GOT3 (cell line): ENCODE measurements at places on chromosomes 11 and 22.

- DNase-seq = no peak
Observed at GRCh38 chr11:118448294-118448693, 12.0 kb downstream of the KMT2A start.

- no peak for DNase-seq
Observed at GRCh38 chr11:114816791-114817190, 138.5 kb downstream of the NXPE2 start.

DNA sequence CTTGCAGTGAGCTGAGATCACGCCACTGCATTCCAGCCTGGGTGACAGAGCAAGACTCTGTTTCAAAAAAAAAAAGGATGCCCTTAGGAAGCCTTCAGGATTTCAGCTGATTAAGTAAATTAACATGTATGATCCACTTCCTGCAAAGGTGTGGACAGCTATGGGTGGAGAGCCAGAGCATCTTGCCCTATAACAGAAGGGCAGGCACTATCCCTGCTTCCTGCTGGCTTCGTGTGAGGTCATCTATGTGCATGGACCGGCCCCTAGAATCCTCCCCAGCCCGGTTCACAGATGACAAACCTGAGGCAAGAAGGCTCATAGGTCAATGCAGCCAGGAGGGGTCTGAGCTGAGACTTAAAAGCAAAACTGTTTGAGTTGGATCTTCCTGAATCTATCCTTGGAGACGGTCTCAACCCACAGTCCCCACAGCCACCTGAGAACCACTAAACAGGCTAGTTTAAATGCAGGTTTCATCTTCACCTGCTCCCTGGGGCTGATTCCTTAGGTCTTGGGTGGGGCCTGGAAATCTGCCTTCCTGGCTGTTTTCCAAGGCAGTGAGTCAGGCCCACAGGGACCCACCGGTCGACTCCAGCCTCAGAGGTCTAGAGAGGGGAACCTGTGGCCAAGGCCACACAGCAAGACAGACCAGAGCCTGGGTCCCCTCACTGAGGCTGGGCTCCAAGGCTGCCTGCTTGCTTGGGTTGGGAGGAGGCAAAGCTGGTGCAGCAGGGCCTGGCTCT lies 55.2 kb upstream of the MPEG1 start:
- DNase-seq = no peak

DNA sequence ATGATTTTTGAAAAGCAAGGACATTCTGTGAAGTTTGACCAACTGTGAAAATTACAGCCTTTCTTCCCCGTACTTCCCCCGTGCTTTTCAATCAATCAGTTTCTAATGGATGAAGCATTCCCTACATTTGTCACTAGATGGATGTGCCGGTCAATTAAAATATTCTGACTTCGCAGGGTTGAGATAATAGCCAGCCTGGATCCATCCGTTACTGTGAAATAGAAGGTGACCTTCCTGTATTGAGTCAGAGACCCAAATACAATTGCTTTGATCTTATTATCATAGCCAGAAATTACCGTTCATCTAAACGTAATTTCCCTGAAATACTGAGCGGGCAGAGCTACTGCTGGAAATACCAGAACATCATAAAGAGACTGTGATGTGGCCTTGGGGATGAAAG lies 21.1 kb upstream of the PARVB start:
- no peak for DNase-seq

DNA sequence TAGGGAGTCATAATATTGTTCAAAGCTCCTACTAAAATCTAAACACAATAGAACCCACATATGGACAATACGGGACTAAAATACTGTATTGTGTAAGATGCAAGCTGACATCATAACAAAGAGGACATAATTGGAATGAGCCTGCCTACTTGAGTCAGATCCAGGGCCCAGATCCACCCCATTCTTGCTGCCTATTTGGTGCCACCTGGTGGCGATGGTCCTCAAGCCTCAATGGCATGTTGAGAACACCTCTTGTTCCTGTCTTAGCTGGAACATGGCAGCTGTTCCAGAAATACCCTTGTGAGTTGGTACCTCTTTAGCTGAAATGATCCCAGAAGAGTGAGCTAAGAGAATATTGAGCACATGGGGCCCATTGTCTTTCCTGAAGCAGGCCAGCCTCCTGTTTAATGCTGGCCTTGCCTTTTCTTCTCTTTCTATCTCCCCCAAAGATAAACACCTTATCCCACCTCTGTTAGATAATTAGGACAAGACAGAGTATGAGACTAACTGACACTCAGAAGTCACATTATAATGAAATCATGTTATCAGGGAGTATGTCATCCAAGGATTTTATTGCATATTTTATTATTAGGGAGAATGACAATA lies 680.9 kb upstream of the ANO5 start:
- no peak for DNase-seq

- no peak for DNase-seq
Observed at GRCh38 chr11:36398231-36398953, 102.3 kb downstream of the PRR5L start.

DNA sequence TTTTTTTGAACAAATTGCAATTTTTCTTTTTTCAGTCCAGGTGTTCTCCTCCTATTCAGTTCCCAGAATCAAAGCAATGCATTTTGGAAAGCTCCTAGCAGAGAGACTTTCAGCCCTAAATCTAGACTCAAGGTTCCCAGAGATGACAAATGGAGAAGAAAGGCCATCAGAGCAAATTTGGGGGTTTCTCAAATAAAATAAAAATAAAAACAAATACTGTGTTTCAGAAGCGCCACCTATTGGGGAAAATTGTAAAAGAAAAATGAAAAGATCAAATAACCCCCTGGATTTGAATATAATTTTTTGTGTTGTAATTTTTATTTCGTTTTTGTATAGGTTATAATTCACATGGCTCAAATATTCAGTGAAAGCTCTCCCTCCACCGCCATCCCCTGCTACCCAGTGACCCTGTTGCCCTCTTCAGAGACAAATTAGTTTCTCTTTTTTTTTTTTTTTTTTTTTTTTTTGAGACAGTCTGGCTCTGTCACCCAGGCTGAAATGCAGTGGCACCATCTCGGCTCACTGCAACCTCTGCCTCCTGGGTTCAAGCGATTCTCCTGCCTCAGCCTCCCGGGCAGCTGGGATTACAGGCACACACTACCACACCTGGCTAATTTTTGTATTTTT lies 6.2 kb upstream of the UBE4A start:
- DNase-seq = no peak

DNA sequence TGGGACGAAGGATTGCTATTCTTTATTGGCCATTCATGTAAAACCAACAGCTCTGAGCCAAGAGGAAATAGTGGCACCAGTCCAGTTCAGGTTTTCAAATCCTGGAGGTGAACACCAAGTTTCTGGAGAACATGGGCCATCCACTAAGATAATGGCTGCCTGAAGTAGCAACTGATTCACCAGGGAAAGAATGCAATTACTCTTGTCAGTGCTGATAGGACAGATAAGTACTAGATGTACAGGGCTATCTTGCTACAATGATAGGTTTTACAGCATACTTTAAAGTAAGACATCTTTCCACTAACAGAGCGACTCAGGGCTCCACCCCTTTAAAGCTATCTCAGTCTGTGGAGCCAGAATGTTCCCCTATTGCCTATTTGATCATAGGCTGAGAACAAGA lies 36.8 kb upstream of the APOA1 start:
- no peak for DNase-seq

GRCh38 chr22:17303840-17304779 lies 65.2 kb upstream of the CECR2 start:
- DNase-seq = no peak

- DNase-seq = no peak
Observed at GRCh38 chr11:70313945-70314344, 43.5 kb downstream of the PPFIA1 start.

GRCh38 chr11:104852811-104853210 lies 45.4 kb downstream of the CASP12 start:
- DNase-seq = no peak

DNA sequence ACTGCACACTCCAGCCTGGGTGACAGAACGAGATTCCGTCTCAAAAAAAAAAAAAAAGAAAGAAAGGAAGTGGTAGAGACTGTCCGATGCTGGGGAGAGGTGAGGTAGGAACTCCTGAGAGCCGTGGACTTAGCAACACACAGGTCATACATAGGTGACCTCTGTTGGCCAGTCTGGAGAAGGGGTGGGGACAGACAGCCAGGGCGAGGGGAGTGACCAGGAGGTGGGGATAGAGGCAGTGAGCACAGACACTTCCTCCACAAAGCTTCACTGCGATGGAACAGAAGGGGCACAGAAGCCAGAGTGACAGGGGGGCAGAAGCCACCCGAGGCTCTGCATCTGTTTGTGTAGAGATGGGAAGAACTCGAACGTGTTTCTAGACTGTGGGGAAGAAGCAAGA lies 47.1 kb downstream of the MYH9 start:
- DNase-seq = no peak

DNA sequence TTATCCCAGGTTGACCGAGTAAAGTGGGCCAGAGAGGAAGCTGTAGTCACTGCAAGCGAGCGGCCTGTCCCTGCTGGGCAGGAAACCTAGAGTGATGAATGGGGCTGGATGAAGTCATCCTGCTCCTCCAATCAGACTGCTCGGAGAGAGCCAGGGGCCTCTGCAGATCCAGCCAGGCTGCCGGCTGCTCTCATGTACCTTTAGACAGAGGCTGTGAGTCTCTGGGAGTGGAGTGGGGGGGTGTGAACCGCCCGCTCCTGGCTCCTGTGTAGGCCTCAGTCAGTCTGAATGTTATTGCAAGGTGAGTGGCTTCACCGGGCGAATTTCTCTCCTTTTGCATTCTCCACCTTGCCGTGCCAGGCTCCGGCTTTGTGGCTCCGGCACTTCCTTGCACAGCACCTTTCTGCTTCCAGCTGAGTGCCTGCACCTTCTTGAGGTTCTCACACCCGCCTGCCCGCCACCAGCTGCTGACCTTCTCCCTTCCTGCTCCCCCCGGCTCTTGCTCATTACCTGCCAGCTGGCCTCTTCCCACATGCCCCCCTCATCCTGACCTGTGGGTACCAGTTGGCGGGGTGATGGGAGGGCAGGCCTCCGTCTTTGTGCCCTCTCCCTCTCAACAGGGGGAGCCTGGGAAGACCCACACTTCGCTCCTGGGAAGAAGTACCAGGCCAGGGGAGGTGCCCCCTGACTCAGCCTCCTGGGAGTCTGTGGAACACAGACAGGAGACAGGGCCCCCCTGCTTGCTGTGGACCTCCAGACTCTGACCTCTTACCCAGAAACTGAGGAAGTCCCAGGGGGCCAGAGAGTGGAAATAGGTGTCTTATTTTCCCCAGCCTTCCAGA lies 79.9 kb downstream of the GRAMD1B start:
- no peak for DNase-seq

- no peak for DNase-seq
Observed at GRCh38 chr22:38442967-38443627, 11.9 kb downstream of the KCNJ4 start.

DNA sequence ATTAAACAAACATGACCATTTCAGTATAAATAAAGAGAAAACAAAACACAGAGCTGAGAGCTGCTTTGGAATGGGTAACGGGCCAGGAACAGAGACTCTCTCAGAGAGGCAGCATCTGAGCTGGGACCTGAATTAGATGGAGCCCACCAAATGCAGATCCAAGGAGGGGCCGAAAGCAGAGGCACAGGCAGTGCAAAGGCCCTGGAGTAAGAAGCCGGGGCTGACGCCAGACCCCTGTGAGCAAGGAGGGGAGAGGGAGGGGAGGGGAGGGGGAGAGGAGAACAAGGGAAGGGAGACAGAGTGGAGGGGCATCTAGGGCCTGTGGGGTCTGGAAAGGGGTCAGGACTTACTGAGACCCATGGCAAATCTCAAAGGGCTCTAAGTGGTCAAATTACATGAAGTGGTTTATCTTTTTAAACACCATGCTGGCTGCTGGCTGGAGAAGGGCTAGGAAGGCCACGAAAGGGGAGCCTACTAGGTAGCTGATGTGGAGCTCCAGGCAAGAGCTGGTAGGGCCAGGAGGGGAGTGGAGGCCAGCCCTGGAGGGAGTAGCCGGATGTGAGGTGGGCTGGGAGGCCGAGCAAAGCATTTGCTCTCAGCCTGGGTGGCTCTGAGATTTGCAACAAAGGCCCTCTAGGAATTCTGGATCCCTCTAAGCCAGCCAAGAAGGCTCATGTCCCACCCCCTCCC lies 3.2 kb downstream of the OSBPL5 start:
- no peak for DNase-seq

GRCh38 chr11:24453129-24453718 lies 43.6 kb upstream of the LUZP2 start:
- DNase-seq = no peak

DNA sequence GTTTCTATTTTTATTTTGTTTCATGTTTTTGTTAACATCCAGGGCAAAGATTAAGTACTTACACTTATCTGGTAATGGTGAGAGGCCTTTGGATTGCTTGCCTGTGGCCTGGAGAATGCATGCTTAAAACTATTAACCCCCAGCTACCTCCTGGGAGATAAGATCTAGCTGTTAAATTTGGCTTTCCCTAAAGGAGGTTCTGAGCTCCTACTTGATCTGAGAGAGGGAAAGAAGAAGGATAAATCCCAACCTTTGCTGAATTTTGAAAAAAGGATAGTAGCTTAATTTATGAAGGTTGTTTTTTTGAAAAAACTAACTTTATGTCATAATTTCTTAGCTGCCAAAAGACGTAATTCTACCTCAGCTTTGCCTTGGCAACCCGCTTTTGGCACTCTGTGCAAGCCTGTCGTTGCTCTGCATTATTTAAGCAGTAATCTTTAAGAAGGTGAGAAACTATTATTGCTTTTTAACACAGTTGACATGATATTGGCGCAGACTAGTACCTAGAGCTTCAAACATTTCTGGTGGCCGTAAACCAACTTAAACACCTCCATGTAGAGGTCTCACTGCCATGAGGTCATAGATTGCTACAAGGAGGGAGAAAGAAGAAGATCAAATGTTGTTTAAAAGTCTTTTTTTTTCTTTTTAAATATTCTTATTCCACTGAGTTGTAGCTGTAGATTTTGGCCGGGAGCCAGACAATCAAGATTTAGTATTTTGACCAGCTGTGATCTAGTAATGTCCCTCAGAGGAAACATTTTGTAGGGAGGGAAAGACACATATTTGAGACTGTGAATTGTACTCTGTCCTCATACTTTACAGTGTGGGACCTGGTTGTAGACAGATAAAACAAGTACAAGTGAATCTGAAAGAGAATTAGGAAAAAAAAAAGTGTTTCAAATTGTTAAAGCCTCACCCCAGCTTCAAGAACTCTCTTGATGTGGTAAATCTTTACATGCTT lies 74.4 kb downstream of the WNT11 start:
- no peak for DNase-seq
